ENCODE measurements at places on chromosomes 2 and 18. TPM values are rescaled to one million over a fixed set of nuclear protein-coding genes. Genes with fewer than 3 reads are reported as not detected.
A peak's percentile ranks its signal among the peaks of the same experiment; 100 is the strongest.

Gene LYPD6
- total RNA-seq = 30.1 TPM

Gene LCT
- total RNA-seq = not detected

Gene CHST9
- 19.5 TPM for total RNA-seq

Gene NOL4
- total RNA-seq = 1.1 TPM

Gene SAG
- not detected for total RNA-seq

Gene UBE2F
- 48.5 TPM for total RNA-seq

Gene CASP10
- total RNA-seq = 18.9 TPM

Gene TRIM54
- total RNA-seq = 0.26 TPM

Gene HMSD
- not detected for total RNA-seq

GRCh38 chr18:42192251-42193248 is 237.5 kb downstream of the PIK3C3 start:
- no peak for DNase-seq

DNA sequence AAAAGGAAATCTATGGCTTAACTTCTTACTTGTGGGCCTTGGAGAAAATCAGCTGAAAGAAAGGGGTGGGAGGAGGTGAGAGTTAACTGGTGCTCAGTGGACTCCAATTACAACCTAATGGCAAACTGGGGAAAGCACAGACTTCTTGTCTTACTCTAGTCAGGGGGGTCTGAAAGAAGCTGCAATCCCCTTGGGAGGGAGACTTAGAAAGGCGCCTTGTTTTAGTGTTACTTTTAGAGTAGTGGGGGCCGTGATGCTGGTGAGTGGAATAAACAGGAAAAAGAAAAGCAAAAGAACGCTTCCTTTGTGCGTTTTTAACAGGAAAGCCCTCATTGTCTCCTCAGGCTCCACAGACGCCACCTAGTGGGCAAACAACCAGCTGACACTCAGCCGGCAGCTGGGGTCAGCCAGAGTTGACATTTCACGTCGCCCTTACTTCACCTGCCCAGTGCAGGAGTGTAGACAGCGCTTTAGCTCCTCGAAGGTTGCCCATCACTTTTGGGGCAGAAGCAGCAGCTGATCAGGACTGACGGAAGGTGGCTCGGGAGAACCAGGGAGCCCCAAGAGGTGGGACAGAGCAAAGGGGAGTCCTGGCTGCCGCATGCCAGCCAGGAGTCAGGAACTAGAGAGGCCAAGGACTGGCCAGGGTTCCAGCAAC is 55.9 kb upstream of the GORASP2 start:
- peak; percentile 58 for DNase-seq

- no peak for DNase-seq
Measured at GRCh38 chr2:51032751-51033330, 909 bp upstream of the NRXN1 start.

DNA sequence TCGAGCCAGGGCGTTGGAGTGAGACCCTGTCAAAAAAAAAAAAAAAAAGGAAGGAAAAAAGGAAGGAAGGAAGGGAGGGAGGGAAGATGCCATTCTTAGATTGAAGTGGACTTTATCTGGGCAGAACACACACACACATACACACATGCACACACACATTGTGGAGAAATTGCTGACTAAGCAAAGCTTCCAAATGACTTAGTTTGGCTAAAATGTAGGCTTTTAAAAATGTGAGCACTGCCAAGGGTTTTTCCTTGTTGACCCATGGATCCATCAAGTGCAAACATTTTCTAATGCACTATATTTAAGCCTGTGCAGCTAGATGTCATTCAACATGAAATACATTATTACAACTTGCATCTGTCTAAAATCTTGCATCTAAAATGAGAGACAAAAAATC is 564 bp upstream of the TTR start:
- no peak for DNase-seq

- DNase-seq = no peak
Measured at GRCh38 chr2:16476866-16477265, 188.8 kb downstream of the CYRIA start.

DNA sequence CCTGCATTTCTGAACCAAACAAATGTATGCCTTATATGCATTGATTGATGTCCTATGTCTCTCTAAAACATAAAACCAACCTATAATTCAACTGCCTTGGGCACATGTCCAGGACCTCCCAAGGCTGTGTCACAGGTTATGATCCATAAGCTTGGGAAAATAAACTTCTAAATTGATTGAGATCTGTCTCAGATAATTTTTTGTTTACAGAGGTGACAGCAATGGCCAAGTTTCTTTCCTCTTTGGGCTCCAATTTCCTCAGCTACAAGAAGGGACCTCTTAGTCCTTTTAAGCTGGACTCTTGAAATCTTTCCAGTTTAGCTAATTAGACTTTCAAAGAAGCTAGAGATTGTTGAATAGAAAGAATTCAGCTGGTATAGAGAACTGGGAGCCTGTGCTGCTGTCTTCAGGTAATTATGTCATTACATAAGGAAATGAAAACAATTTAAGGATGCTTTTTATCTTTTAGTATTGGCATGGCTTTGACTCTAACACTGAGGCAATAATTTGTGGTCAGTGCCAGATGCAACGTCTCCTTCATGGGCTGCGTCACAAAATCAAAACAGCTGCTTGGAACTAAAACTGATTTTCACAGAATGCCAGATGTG is 412.1 kb upstream of the TRIB2 start:
- DNase-seq = no peak

DNA sequence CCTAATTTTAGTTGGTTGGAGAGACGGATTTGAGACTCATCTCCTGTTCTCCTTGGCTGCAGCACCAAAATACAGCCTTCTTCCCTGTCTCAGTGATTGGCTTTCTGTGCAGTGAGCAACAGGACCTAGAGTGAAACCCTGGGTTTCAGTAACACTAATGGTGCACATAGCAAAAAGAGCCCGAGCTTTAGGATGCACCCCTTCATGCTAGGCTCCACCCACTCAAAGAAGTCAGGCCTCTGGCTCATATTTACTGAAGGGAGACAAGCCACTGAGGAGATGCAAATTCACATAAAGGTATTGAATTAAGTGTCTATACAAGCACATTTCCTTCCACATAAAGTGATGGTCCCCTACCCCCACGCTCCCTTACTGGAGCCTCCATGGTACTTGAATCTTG is 131.9 kb upstream of the CHAC2 start:
- no peak for DNase-seq

DNA sequence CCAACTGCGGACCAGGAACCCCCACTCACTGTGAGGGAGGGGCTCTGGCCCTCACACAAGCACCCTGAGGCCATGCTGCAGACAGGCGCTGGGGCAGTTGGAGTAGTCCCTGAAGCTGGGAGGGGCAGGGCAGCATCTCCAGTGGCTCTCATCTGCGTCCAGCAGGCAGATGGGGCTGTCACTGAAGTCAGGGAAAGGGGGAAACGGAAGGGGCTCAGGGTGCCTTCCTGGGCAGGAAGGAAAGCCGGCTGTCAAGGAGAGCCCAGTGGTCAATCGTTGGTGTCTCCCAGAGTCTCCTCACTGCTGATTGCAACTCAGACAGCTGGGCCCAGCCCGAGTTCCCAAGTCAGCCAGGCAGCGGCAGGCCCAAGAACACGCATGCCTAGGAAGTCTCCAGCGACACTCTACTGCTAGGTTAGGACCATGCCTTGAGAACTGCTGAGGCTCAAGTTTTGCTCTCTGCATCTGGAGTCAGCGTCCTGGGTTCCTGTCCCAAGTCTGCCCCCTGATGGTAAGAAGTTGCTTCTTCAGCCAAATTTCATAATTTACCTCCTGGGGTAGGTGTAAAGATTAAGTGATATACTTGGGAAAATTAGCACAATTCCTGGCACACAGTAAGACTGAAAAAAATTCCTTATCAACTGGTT is 27.4 kb upstream of the NMUR1 start:
- peak; percentile 78 for DNase-seq

- no peak for DNase-seq
Measured at GRCh38 chr2:181680937-181681811, 857 bp upstream of the NEUROD1 start.

DNA sequence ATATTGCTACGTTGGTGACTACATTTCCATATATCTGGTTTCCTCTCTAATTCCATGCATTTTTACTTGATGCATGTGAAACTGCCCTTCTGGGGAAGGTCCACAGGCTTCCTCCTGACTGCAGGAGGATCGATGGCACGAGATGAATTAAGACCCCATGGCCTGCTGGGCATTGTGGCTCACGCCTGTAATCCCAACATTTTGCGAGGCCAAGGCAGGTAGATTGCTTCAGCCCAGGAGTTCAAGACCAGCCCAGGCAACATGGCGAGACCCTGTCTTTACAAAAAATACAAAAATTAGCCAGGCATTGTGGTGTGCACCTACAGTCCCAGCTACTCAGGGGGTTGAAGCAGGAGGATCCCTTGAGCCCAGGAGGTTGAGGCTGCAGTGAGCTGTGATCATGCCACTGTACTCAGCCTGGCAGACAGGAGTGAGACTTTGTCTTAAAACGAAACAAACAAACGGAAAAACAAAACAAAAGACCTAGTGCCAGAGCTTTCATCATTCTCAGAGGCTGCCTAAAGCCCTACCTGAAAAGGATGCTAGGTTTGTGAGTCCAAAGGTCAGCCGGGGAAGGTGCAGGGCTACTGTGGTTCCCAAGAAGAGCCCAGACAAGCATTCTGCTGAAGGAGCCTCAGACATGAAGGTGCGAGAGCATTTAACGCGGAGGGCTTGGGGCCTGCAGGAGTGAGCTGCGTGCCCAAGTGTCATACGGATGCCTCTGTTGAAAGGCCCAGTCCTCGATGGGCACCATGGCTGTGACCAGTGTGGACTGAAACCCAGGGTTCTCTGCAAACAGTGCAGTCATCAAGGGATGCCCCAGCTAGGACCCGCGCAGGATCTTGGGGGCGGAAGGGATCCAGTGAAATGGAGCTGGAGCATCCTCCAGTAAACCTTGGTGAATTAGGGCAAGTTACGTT is 21.6 kb downstream of the GPR55 start:
- DNase-seq = no peak

DNA sequence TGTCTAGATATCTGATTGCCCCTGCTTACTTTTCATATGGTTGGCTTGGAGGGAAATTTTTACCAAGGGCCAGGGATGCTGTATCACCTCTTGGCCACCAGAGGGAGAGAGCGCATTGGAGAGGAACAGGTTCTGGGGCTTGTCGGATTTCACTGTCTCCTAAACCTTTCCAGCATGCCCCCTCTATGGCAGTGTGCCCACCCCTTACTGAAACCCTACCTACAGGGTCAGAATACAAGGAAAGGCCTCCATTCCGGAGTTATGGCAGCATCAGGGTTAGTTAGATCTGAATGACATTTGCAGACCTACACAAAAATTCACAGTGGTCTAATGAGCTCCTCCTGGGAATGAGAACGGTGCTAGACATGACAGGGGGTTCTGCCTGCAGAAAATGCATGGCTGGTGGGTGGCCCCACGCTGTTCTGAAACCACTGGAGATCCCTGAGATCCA is 5.8 kb downstream of the SLC14A2 start:
- no peak for DNase-seq

- no peak for DNase-seq
Measured at GRCh38 chr2:119177171-119177837, 18.8 kb upstream of the C1QL2 start.

- DNase-seq = no peak
Measured at GRCh38 chr2:240823449-240824336, 3.7 kb upstream of the KIF1A start.

DNA sequence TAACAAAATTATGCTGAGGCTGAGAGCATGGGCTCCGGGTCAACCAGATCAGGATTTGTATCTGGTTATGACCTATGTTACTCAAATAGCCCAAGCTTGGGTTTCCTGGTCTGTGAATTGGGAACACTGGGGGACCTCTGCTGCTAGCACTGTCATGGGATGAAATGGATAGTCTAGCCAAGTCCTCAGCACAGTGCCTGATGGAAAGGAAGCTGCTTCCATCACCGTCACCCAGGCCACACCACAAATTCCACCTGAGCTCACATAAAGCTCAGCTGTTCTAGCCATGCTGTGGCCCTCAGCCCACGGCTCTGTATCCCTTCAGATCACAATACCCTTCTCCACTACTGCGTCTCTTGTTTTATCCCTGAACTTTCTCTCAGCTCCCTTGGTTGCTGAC is 179.6 kb upstream of the SP5 start:
- no peak for DNase-seq

DNA sequence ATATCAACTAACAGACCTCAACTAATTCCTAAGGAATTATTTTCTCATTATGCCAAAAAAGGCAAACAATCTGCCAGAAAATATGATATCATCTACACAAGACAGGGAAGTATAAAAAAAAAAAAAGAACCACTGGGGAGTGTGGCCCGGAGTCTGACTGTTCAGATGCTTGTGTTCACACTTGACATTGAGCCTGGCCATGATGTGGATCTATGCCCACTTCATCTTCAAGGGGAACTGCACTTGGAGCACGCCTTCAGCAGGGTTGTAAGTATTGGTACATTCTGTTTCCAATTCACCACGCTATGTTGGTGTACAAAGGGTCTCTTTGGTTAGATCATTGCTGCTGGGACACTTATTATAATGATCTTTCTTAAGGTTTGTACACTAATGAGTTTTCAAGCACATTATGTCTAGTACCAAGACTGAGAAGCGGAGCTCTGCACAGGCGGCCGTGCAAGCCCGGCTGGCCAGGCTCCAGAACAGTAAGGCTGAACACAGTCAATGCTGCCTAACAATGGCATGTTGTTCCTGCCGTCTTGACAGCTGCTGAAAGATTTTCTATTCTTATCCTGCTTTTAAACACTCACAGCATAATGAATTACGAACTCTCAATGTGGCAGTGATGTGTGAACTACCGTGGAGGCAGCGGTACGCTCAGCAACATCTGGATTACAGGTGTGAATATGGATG is 788.4 kb upstream of the SOX11 start:
- DNase-seq = no peak

- DNase-seq = no peak
Measured at GRCh38 chr2:154375579-154375931, 322.9 kb upstream of the KCNJ3 start.

GRCh38 chr2:111967018-111967417 is 68.6 kb downstream of the MERTK start:
- no peak for DNase-seq

DNA sequence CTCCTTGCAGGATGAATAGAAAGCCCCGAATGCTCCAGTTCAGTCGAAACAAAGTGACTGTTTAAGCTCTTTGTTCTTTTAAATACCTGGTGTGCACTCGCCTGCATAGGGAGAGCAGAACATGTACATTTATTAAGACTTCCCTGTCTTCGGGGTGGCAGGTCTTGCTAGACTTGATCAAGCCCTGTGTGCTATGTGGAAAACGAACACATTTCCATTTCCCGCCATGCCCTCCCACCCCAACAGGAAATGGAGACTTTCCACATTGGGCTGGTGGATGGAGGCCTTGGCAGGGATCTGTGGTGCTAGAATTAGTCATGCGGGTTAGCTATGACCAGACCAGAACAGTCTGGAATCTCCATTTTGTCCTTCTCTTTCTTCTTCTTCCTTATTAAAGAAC is 321.0 kb upstream of the THSD7B start:
- DNase-seq = no peak

- no peak for DNase-seq
Measured at GRCh38 chr2:161974461-161974860, 99.6 kb downstream of the DPP4 start.

GRCh38 chr2:96756788-96757476 is 3.8 kb upstream of the CNNM4 start:
- no peak for DNase-seq

DNA sequence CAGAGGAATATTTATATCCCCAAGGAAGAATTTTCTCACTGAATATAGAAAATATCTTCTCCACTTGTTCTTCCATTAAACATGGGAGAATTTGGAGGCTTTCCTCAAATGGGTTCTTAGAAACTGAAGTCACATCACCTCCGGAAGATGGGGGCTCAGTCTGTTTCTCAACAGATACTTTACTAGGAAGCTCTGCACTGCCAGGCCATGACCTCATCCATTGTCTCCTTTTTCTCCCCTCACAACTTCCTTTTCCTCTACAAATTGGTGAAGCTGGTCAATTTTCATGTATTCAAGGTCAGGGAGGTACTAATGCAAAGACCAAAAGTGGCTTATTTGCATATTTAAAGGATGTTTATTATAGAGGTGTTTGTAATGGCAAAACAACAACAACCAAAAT is 173.1 kb downstream of the RNF152 start:
- DNase-seq = no peak
